ENCODE measurements at places on chromosomes 1 and 21. TPM values are rescaled to one million over a fixed set of nuclear protein-coding genes. Genes with fewer than 3 reads are reported as not detected.

The TPR gene
- 63.6 TPM for total RNA-seq

DNA sequence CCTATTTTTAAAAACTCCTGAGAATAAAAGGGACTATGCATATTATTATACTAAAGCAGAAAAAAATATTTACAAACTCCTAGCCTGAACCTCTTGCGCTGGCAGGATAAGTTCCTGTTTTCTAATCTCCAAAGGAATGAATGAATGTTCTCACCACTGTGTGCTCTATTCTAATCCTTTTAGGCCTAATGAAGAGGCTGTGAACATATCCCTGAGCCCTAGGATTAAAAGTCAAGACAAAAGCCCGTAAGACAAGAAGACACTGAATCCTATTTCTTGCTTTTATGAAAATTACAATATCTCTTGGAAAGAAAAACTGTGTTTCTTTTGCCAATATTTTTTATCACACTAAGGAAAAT lies 317.5 kb downstream of the HHAT start:
- DNase-seq, result no peak

- no peak for DNase-seq
These were observed 79.5 kb upstream of the VAMP3 start for GRCh38 chr1:7691576-7691975.

GRCh38 chr1:59198564-59198963 lies 98.3 kb upstream of the FGGY start:
- no peak for DNase-seq

The MYCL gene
- 0.51 TPM for total RNA-seq

The NT5C1A gene
- total RNA-seq, result 18.2 TPM

GRCh38 chr21:33881689-33882440 lies 33.7 kb downstream of the ATP5PO start:
- DNase-seq, result no peak

DNA sequence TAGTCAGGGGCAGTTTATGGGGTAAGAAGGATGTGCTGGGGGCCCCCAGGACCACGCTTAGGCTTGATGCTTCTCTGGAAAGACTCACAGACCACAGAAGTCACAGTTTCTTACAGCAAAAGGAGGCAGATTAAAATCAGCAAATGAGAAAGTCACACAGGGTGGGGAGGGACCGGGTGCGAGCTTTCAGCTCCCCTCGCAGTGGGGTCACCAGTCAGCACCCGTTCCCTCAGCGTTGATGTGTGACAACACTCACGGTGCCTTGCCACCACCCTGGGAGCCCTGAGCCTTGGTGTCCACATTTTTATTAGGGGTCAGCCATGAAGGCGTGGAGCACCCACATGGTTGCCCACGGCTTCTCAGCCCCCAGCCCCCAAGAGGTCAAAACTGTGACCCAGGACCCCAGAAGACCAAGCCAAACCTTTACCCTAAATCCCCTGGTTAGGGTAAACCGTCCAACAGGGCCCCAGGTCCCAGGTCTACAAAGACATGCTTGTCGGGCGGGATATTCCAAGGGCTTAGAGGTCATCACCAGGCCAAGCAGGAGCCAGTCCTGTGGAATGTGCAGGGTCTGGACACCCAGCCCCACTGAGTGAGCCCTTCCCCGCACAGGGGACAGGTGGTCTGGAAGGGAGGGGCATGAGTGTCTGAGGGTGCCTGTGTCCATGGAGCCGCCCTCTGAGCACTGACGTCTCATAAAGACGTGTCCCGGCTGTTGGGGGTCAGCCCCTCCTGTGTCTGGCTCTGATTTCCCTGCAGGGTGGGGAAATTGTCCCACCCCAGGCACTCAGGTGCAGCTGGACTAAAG lies 64.5 kb upstream of the ABCG1 start:
- DNase-seq, result no peak

DNA sequence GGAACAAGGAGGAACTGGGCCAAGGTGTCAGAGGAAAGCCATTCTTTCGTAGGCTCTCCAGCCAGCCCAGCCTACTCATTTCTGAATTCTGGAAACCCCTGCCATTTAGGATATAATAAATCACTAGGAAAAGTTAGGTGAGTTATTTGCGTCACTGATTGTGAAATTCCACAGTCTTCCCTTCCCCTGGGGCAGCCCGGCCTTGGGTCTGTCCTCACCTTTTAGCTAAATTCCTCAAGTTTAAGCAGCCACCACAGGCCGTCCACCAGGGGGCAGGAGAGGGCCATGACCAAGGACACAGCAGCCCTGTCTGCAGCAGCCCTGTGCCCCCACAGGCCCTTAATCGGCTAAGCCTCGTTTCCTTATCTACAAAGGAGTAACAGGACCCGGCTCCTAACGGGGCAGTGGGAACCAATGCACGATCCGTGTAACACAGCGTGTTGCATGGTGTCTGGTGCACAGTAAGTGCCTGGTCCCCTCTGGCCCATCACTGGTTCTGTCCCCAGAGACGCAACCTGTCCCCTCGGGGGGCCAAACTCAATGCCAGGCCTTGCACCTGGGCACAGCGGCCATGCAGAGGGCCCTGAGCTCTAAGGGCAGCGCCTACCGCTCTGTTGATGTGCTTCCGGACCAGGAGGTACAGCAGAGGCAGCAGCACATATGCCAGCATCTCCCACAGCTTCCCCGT lies 18.1 kb downstream of the GPR157 start:
- peak; percentile 96 for DNase-seq

- peak; percentile 36 for DNase-seq
These were observed 62.4 kb downstream of the CD247 start for GRCh38 chr1:167455786-167456446.

GRCh38 chr1:86768554-86768953 lies 64.2 kb downstream of the SH3GLB1 start:
- DNase-seq, result no peak

DNA sequence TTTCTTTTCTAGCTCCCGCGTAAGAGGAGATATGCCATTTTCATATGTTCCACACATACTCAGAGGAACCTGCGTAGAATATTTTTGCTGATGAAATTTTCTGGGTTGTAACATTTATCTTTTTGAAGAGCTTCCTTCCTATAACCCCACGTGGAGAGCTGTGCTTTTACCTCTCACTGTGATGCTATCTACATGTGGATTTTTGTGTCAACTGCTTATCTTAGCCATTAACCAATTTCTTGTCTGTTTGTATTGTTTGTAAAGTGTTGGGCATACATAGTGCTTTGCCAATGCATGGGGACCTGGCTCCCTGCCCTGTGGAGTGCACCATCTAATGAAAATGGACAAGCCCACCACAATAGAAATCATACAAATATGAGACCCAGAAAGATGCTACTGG lies 266.1 kb downstream of the TNR start:
- DNase-seq, result no peak

GRCh38 chr1:77467741-77468140 lies 185.9 kb downstream of the AK5 start:
- no peak for DNase-seq

- DNase-seq, result no peak
These were observed 2.2 kb upstream of the SSBP3 start for GRCh38 chr1:54408147-54409066.

GRCh38 chr1:107590900-107591622 lies 373.9 kb downstream of the VAV3 start:
- DNase-seq, result no peak

DNA sequence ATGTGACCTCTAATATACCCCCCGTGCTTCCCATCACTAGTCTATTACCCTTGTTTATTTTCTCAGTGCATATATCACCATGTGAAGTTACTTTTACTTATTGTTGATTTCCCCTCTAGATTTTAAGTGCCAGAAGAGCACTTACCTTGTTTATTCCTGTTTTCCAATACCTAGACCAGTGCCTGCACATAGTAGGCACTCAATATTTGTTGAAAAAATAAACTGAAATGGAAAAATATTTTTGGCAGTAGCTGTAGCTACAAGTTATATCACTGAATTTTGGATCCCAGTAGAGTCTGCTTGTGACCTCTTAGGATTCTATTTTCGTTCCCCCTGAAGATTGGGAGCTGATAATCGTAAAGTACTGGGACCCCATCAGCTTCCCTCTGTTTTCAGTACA lies 32.0 kb upstream of the FOXE3 start:
- no peak for DNase-seq

The ATAD3C gene
- total RNA-seq, result 1.5 TPM
